ENCODE measurements at places on chromosomes 5 and 9.
A peak's percentile ranks its signal among the peaks of the same experiment; 100 is the strongest.

DNA sequence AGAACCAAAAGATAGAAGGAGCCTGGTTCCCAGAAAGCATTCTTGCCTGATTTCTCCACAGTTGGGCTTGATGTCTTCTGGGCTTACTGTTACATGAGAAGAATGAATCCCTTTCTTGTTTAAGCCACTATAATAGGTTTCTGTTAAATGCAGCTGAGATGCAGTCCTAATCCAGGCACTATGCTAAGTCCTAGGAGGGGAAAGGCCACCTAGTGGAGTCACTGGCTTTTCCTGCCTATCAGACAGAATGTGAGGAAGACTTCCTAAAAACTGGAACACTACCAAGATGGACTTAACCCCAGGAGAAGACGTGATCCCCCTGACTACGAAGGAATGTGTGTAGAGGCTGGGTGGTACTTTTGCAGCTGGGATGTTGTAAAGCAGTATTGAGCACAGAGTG lies 34.3 kb upstream of the FSD1L start:
- no peak for DNase-seq

DNA sequence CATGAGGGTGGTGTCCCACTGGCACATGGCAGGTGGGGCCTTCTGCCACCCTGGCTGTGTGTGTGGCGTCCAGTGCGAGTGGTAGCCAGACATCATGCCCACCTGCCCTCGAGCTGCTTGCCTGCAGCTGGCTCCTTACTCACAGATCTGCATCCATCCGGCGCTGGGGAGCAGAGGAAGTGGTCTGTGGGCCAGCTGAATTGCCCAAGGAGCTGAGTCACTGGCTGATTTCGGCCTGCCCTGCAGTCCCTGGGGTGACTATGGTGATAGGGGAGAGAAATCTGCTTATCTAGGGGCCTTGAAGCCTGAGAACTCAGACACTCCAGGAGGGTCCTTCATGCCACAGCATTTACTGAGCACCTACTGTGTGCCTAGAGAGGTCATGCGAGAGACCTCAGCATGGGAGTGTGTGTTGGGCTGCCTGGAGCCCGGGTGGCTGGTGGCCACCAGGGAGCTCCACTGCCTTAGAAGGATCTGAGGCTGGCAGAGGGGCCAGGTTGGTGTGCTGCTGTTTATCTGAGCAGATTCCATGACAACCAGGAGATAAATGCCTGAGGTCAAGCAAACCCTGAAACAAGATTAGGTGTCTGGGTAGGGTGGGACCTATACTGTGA lies 57.1 kb downstream of the SLC22A5 start:
- peak; percentile 41 for DNase-seq

GRCh38 chr9:38007016-38007415 lies 62.0 kb downstream of the SHB start:
- DNase-seq, result no peak

GRCh38 chr5:2205596-2206226 lies 323.0 kb upstream of the IRX4 start:
- no peak for DNase-seq

GRCh38 chr5:54080831-54081230 lies 229.5 kb downstream of the ARL15 start:
- DNase-seq, result no peak

GRCh38 chr5:71922584-71923106 lies 184.6 kb upstream of the MAP1B start:
- no peak for DNase-seq

DNA sequence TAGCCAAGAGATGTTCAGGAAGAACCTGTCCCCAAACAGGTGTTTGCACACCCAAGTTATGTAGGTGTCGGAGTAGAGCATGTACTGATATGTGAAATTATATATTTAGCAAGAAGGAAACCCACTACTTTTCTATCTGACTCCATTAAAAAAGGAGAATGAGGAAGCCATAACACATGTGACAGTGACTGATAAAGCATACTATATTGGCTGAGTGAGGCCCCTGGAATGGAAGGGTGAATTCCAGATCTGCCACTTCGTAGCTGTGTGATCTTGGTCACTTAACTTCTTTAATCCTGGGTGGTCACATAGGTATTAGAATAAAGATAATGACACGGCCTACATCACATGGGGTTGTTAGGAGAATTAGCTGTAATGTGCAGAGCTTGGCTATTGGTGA lies 116.0 kb upstream of the MAN2A1 start:
- DNase-seq, result no peak

DNA sequence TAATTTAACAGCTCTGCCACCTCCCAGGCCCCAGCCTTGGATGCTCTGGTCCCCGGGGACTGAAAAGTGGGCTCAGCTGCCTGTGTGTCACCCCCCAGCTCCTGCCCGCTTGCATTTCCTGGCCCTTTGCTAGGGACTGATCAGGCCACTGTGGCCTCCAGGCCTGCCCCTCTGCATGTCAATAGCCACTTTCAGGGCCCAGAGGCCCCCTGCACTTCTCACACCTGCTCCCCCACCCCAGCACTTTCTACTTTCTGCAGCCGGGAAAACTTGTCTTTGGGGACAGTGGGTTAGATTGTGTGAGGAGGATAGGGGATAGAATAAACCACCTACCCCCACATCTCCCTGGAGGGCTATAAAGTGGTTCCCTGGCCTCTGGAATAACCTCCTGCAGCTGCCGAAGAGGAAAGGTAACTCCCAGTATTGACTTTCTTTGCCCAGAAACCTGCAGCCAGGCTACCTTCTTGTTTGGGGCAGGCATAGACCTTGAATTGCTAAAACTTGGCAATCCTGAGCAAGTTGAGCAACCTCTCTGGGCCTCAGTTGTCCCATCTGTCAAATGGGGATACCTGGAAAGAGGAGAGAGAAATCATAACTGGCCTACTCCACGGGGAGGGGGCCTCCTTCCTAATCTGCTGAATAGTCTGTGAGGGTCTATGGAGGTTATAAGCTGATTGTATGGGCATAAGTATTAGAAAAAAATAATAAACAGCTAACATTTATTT lies 7.8 kb downstream of the AIF1L start:
- no peak for DNase-seq

DNA sequence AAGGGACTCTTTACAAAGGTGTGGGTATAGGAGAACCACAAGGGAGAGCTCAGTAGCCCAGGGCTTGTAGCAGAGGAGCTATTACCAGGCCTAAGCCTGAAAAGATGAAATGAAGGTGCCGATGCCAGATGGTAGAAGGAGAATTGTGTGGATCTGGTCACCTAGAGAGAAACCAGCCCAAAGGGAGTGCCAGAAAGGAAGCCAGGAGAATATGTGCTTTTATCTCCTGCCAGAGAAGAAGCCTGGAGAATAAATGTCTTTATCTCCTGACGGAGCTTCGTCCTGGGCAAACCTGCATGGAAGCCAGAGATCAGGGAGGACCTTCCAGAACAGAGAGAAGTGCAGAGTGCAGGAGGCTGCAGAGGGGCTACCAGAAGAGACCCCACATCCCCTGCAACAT lies 142.6 kb downstream of the MED10 start:
- DNase-seq, result no peak

GRCh38 chr5:39716532-39717028 lies 291.8 kb upstream of the DAB2 start:
- no peak for DNase-seq

DNA sequence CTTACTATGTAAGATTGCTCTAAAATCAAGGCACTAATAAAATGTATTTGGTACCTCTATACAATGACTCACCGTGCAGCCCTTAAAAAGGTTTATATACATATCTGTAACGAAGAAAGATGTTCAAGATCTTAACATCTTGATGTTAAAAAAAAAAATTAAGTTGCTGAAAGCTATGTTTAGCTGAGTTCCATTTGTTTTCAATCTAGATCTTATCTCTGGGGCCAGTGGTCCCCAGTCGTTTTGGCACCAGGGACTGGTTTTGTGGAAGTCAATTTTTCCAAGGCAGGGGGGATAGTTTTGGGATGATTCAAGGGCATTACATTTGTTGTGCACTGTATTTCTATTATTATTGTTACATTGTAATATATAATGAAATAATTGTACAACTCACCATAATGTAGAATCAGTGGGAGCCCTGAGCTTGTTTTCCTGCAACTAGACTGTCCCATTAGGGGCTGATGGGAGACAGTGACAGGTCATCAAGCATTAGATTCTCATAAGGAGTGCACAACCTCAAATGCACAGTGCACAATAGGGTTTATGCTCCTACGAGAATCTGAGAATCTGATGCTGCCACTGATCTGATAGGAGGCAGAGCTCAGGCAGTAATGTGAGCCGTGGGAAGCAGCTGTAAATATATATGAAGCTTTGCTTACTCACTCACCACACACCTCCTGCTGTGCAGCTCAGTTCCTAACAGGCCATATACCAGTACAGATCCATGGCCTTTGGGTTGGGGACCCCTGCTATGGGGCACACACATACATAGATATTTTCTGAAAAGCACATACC lies 27.6 kb upstream of the TSLP start:
- no peak for DNase-seq

GRCh38 chr5:180287404-180287803 lies 4.5 kb downstream of the MAPK9 start:
- no peak for DNase-seq

DNA sequence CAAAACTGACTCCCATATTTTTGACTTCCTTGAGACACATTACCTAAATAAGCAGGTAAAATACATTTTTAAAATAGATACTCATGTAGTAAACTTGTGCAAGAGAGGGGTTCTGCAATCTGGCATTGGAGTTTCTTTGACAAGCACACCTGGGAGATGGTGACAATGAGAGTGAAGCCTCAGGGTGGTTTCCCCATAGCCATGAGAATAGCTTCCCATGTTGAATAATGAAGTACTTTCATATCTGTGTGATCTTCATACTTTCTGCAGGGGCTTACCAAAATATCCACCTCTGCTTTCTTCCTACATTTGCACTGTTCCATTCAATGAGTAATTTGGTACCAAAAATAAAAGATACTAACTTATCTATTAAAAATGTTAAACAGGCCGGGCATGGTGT lies 44.7 kb upstream of the VCAN start:
- no peak for DNase-seq

GRCh38 chr9:132596200-132596599 lies 13.8 kb downstream of the BARHL1 start:
- no peak for DNase-seq

- DNase-seq, result no peak
Observed at GRCh38 chr5:52947851-52948250, 41.3 kb upstream of the ITGA2 start.

- no peak for DNase-seq
Observed at GRCh38 chr9:106503759-106504158, 359.2 kb upstream of the ZNF462 start.

DNA sequence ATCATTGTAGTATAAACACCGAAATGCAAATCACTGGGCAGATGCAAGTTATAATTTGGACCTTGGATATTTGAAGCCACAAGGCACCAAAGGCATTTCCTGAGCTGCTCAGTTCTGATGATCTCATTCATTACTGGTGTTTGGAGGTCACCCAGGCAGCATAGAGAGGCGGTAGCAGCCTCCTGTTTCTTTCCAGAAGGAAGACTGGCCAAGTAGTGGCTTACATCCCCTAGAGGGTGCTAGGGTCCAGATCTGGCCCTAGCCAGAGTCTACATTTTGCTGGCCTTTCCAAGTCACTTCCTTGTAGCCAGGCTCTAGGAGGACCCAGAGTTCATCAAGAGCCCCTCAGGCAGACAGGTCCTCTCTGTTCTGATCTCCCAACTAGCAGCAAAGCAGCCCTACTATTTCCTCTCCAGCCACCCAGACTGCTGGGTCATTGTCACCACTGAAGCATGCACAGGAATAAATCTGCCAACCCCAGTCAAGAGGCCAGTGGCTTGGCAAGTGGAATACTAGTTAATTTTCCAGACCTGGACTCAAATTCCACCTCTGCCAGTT lies 33.4 kb upstream of the TTC1 start:
- no peak for DNase-seq

- no peak for DNase-seq
Observed at GRCh38 chr5:38582293-38582974, 26.0 kb upstream of the LIFR start.

- no peak for DNase-seq
Observed at GRCh38 chr5:133108481-133108921, 56.7 kb downstream of the HSPA4 start.

- no peak for DNase-seq
Observed at GRCh38 chr9:31185831-31186230, 1198.6 kb upstream of the ACO1 start.

DNA sequence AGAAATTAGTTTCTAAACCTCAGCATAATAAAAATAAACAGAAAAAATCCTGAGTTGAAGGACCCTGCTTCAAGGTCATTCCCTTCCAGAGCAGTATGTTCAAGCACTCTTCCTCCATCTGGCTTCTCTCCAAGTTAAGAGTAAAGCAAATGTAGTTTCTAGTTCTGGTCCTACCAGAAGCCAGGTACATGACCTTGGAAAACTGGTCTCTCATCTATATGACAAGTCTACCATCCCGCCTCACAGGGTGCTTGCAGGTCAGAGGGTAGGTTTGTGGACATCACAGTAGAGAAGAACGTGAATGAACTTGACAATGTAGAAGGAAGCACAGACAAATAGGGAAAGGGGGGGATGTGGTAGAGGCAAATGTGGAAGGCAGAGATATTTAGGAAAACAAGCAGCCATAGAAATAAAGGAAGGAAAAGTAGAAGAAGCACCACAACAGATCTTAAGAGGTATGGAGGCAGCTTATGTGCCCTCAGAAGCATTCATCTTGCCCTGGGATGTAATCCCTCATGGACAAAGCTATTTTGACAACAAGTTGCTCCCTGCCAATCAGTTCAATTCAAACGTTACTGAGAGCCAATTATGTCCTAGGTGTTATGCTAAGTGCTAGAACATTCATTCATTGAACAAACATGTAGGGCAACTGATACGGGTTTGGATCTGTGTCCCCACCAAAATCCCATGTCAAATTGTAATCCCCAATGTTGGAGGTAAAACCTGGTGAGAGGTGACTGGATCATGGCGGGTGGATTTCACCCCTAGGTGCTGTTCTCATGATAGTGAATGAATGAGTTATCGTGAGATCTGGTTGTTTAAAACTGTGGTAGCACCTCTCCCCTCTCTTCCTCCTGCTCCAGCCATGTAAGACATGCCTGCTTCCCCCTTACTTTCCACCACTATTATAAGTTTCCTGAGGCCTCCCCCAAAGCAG lies 23.7 kb upstream of the CTNNAL1 start:
- no peak for DNase-seq

DNA sequence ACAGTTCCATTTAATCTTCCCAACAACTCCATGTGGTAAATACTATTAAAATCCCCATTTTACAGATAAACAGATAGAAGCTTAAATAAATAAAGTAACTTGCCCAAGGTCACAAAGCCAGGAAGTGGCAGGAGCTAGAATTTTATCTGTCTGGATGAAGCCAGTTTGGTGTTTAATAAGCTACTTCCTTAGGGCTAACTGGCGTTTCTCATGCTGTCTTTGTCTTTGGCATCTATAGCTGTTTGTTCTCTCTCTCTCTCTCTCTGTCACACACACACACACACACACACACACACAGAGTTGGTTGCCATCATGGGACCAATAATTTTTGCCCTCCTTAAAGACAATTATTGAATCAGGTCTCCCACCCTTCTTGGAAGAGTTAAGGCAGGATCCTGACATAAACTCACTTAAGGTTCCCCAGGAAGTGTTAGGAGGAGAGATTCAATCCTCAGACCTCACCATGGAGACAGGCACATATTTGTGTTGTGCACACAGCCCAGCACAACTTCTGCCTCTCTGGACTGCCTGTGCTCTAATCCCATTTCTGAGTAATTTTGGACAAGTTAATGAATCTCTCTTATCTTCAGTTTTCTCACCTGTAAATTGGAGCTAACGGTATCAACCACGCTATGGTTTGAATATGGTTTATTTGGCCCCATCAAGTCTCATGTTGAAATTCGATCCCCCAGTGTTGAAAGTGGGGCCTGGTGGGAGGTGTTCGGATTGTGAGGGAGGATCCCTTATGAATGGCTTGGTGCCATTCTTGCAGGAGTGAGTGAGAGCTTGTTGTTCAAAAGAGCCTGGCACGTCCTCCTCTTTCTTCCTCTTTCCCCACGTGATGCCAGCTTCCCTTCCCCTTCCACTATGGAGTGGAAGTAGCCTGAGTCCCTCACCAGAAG lies 8.3 kb upstream of the ADRA1B start:
- no peak for DNase-seq

Measured in stimulated activated CD8-positive, alpha-beta memory T cell treated with anti-CD3 and anti-CD28 coated beads, Interleukin-7, amount 100 ng/mL, for 4 hours (primary cell).